ENCODE measurements at places on chromosomes 1 and 21. TPM values are rescaled to one million over a fixed set of nuclear protein-coding genes. Genes with fewer than 3 reads are reported as not detected.

SPRR1A gene
- total RNA-seq = not detected

USP21 gene
- 28.6 TPM for total RNA-seq

IFI6 gene
- total RNA-seq = 129 TPM

PTPN22 gene
- total RNA-seq = 6.9 TPM

FALEC gene
- not detected for total RNA-seq

NT5C1A gene
- not detected for total RNA-seq

- peak; percentile 53 for DNase-seq
Observed at GRCh38 chr1:65992165-65992821, 199.6 kb downstream of the PDE4B start.

DNA sequence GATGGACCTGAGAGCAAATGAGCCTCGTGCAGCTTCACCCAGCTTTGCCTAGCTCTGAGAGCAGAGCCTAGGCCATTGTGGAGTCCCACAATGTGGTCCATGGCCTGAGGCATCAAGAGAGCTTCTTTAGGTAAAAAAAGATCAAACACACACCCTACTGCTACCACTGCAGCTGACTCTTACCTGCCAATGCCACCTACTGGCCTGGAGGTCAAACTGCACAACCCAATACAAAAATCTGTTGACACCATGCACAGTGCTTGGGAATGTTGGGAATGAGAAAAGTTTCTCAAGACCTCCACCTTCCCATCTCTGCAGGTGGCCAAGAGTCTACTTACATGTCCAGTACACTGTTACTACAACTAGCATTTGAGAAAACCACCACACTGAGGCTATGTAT is 60.6 kb downstream of the UCHL5 start:
- DNase-seq = no peak

DNA sequence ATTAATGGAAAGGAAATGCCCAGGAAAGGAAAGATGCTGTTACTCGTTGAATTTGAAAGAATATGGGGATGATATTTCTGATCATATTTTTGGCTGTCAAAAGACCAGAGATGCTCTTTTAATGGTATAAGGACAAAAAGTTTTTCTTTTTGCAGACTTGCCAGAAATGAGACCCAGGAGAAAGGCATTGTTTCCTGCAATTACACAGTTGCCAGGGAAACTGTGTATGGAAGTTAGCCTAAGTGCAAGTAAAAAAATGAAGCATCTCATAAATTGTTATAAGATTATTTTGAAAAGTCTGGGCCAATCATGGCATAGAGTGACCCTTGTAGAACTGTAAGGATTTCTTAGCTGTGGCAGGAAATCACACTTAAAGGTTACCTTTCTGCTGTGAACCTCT is 155.7 kb upstream of the BEND5 start:
- peak; percentile 46 for DNase-seq

- DNase-seq = no peak
Observed at GRCh38 chr1:201251851-201252430, 31.4 kb upstream of the PKP1 start.

DNA sequence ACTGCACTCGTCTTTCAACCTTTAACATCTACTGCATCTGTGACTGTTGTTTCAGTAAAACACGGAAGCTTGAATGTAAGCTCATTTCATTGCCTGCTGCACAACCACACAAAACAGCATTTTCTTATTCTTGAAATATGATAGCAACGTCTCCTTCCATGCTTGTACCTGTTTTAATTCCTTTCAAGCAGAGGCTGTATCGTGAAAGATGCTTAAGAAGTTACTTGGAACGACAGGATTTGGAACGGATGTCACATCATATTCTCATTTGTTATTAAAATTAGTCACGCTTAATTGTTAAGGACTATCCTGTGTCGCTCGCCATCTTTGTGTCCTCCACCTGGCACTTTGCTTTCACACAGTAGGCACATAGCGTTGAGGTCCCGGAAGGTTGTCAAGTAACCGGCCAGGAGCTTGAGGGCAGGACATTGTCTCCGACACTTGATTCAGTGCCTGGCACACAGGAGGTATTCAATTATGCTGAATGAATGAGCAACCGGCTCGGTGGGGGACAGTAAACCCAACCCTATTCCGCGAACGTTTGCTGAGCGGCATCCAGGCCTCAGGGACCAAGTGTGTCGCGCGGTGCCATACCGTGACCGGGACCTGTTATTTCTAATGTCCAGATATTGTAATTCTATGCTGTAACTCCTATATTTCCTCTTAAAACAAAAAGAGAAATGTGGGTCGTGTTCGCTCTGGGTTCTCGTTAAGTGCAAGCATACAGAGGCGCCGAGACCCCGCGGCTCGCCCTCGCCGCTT is 499 bp upstream of the SH3GLB1 start:
- no peak for DNase-seq

GRCh38 chr1:81340239-81340638 is 460.5 kb upstream of the ADGRL2 start:
- no peak for DNase-seq

- DNase-seq = no peak
Observed at GRCh38 chr1:4309676-4310320, 344.6 kb upstream of the AJAP1 start.

- DNase-seq = peak; percentile 45
Observed at GRCh38 chr1:79646880-79647279, 640.4 kb upstream of the ADGRL4 start.

- DNase-seq = no peak
Observed at GRCh38 chr1:59698386-59698785, 116.4 kb upstream of the HOOK1 start.

DNA sequence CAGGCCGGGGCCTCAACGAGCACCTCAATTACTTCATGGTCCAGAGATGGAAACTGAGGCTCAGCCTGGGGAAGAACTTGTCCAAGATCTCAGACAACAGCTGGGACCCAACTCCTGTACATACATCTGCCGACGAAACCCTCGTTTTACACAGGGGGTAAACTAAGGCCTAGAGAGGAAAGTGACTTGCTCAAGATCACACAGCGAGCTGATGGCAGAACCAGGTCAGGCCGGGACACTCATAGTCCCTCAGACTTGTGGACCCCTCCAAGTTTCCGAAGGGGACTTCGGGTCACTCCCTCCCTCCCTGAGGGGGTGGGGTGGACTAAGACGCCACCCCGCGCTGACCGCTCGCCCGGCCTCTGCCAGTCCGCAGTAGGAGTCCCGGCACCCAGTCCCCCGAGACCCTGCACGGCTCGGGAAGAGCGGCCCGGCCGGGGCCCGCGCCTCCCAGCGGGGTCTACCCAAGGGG is 430 bp downstream of the WASF2 start:
- DNase-seq = peak; percentile 71

- DNase-seq = peak; percentile 91
Observed at GRCh38 chr1:9234223-9235095, at the start of gene H6PD. H6PD (plus strand) TSS chr1:9234774; CDS start chr1:9244935, 10,161 bp downstream.

DNA sequence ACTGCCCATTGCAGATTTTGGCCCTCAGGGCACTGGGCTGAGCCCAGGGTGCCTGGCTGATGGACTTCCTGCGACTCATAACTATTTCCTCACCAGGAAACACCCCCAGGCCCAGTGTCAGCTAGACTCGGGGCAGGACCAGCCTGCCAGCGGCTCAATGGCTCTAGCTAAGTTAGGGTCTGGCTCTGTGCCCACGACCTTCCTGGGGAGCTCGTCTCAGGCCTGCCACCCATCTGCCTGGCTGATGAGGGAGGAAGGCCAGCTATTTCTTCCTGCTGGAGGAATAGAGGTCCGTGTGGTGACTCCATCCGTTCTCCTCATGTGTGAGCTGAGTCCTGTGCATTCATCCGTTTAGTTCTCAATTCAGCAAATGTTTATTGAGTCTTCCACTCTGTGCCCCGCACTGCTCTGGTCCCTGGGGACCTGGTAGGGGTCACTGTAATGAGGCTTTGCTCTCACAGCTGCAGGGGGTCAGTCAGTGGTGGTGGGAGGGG is 44.5 kb downstream of the KIRREL1 start:
- no peak for DNase-seq

DNA sequence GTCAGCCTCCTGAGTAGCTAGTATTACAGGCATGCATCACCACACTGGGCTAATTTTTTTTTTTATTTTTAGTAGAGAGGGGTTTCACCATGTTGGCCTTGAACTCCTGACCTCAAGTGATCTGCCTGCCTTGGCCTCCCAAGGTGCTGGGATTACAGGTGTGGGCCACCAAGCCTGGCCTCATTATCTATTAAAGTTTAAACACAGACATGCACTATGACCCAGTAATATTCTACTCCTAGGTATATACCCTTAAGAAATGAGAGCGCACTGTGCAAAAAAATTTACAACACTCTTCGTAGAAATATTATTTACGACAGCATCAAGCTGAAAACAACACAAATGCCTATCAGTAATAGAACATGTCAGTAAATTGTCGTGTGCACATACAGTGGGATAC is 18.6 kb upstream of the SH2D1B start:
- no peak for DNase-seq

GRCh38 chr1:172144445-172145061 is 275.9 kb upstream of the C1orf105 start:
- DNase-seq = peak; percentile 97

GRCh38 chr1:207991583-207992026 is 80.7 kb upstream of the CD34 start:
- DNase-seq = no peak
